Upper lobe of left lung (tissue), 6 donors: ENCODE measurements at places on chromosomes 13 and 19.

GRCh38 chr19:11379857-11380350 lies 4.2 kb downstream of the EPOR start:
- DNase-seq, result no peak

DNA sequence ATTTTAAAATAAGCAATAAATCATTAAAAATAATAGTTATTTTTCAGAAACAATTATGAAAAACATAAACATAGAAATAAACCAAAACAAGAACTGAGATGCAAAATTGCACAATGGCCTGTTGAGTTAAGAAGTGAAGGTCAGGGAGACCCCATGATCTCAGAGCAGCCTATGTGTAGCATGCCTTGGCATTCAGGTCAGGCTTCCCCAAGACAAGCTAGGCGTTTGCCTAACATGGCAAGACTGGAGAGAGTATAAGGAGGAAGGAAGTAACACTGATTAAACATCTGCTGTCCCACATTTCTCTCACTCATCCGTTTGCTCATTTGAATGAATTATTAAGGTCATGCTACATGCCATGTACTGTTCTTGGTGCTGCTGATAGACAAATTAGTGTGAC lies 291.8 kb downstream of the TSHZ3 start:
- no peak for DNase-seq

GRCh38 chr19:10190026-10190425 lies 4.7 kb downstream of the DNMT1 start:
- no peak for DNase-seq

GRCh38 chr19:23254141-23254910 lies 4.1 kb upstream of the ZNF724 start:
- DNase-seq, result no peak

DNA sequence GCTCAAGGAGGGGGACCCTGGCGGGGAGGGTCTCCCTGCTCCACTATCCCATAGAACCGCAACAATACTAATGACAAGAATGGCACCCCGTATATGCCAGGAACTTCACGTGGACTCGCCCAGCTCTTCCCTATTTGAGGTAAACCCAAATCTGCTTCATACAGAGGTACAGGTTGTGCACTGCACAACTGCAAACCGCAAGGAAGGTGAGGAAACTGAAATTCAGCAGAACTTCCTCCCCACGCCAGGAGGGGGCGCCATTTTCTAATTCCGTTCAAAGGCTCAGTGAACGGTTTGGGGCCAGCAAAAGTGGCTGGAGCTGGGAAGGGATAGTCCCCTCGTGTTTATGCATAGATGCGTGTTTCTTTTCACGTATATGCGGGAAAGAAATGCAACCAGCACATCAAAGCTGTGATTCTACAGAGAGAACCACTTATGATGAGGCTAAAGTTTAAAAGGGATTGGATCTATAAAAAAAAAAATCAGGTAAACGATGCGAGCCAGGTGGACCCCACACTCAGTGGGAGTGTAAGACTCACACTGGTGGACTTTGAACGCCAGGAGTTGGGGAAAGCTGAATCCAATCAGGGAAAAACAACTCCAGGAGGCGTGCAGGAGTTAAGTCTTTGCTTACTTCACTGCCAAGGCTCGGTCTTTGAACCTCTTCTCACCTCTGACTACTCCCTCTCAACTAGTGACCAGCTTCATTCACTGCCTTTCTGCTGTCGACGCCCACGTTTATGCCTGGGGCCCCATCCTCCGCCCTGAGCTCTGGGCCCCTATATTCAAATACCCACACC lies 20.3 kb downstream of the C19orf81 start:
- no peak for DNase-seq

- no peak for DNase-seq
Measured at GRCh38 chr13:21176982-21177284, 475 bp downstream of the MRPL57 start.

GRCh38 chr13:57552437-57552836 lies 79.1 kb upstream of the PCDH17 start:
- DNase-seq, result no peak

DNA sequence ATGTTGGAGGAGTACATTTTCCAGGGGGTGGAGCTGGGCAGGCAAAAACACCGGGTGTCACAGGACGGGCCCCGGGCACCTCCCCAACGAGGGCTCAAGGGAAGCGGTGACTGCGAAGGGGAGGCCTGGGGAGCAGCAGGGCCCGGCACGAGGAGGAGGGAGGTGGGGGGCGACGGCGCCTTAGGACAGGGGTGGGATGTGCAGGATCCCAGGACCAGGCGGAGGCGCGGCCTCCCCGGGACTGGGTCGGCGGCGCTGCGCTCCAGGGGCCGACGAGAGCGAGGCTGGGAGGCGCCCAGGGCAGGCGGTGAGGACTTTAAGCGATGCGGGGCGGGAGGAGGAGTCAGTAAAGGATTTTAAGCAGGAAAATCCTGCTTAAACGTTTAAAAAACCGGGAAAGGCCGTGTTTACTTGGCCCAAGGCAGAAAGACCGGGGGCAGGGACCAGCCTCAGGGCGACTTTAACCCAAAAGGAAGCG lies 427 bp downstream of the ZNF160 start:
- peak; percentile 89 for DNase-seq

DNA sequence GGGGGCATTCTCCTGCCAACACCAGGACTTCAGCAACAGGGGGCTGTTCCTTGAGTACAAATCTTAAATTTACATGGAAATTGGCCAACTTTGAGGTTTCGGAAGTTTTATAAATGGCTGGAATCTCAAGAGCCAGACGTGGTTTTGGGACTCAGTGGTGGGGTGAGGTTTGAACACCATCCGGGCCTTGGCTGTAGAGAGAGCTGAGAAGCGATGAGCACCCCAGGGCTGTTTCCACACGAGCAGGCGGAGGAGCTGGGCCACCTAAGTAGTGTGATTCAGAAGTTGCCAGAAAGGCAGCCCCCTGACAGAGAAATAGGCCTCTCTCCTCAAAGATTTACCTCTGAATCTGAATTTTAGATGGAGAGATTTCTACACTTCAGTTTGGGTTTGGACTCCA lies 89.0 kb downstream of the FGF9 start:
- DNase-seq, result no peak

- no peak for DNase-seq
Measured at GRCh38 chr13:20669162-20669561, 34.3 kb upstream of the IL17D start.

- peak; percentile 57 for DNase-seq
Measured at GRCh38 chr19:48768994-48769713, 13.8 kb downstream of the FGF21 start.

- DNase-seq, result no peak
Measured at GRCh38 chr13:65943708-65944107, 1286.4 kb downstream of the PCDH9 start.

DNA sequence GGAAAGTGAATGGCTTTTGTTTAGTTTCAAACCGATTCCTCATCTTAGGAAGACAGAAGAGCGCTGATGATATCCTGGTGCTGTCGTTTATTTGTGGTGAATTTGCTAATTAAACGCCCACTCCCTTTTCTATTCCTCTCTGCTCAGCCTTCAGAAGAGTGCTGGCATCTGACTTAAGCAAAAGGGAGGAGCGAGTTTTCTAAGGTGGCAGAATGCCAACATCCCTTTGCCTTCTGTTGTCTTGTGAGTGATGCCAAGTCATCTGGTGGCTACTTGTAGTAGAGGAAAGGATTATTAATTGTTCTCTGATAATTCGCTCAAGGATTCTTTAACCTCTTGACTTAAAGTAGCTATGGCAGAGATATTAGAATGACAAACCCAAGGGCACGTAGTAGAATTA lies 68.1 kb downstream of the ERCC5 start:
- no peak for DNase-seq

- DNase-seq, result no peak
Measured at GRCh38 chr13:29471551-29471950, 123.9 kb downstream of the SLC7A1 start.

GRCh38 chr19:17078036-17078919 lies 2.7 kb downstream of the MYO9B start:
- peak; percentile 59 for DNase-seq

GRCh38 chr19:23822735-23823134 lies 64.0 kb upstream of the ZNF681 start:
- DNase-seq, result no peak

DNA sequence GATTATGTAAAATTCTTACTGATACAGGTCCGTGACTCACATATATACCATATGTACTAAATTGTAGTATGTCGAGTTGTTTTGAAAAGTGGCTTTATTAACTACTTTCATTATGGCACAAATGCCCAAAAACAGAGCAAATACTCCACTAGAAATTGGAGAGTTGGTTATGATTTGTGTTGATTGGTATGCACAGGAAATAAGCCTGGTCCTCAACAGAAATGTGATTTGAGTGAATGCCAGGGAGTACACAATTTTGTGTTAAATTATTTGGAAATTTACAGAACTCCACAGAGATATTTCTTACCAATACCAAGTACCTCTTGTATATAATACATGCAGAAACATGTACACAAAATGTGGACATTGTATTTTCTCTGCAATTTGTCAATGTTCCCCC lies 676.7 kb downstream of the PCDH9 start:
- no peak for DNase-seq
